ENCODE measurements at places on chromosomes 4 and X. TPM values are rescaled to one million over a fixed set of nuclear protein-coding genes. Genes with fewer than 3 reads are reported as not detected.

DNA sequence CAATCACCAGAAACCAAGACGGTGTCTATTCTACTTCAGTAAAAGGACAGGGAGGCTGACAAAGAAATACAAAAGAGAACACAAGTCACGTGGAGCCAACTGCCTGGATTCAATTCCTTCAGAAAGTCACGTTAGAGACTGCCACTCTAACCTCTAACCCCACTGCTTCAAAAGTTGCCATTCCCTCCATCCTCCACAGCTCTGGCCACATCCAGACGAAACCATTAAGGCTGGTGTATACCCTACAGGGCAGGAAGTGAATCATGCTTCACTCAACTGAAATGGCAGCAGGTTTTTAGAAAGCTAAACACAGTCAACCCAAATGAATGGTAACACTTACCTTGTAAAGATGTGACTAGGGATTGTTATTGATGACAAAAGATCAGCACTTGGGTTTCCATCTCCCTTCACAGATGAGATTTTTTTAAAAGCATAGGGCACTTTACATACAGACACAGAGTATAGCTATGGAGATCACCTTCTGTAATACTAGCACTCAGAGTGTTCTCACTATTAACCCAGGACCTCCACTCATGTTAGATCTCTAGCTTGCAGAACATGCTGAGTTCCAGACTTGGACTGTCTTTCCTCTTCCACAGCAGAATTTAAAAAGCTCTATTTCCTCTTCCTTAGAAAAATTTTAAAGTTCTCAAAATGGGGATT, 37.4 kb downstream of the MAML3 start:
- peak; percentile 84 for DNase-seq

The COL4A5 gene
- 4.6 TPM for total RNA-seq

- DNase-seq, result no peak
Measured at GRCh38 chr4:189463734-189464133, 476.9 kb upstream of the FRG1 start.

GRCh38 chr4:56619160-56619559, 61.9 kb downstream of the HOPX start:
- no peak for DNase-seq

DNA sequence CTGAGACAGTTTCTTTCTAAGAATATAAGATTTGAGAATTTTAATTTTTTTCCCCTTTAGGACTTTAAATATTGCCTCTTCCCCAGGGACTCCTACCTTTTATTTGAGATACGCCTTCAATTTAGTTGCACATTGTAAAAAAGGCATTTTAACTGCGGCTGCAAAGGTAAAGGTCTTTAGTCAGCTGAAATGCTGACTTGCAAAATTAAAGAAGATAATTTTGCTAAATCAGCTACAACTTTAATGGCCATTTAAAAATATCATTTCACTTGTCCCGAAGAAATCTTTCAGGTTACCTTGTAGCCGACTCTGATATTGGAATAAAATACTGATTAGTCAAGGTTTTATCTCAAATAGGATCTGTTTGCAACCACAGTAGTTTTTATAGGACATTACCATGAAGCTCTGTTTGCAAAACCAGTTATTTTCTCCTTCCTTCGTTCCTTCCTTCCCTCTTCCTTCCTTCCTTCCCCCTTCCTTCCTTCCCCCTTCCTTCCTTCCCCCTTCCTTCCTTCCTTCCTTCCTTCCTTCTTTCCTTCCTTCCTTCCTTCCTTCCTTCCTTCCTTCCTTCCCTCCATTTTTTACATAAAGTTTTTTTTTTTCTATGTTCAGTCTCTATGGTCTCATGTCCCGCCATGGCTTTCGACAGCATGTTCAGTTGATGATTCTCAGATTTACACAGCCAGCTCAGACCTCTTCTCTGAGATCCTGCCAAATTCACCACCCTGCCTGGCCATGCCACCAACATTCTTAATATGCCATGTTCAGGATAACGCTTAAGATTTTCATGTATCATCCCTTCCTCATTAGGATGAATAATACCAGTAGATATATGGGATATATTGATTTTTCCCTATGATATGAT, 405.4 kb upstream of the PRKX start:
- no peak for DNase-seq

GRCh38 chrX:18722500-18723071, 15.1 kb downstream of the PPEF1 start:
- DNase-seq, result no peak

The TKTL1 gene
- not detected for total RNA-seq

The WNK3 gene
- total RNA-seq, result 1.8 TPM

GRCh38 chrX:97517763-97518162, 634.1 kb downstream of the RPA4 start:
- no peak for DNase-seq

GRCh38 chr4:126541820-126542219, 1090.9 kb upstream of the INTU start:
- no peak for DNase-seq

The TMEM154 gene
- total RNA-seq, result 0.60 TPM

GRCh38 chrX:82219129-82219528, 1017.2 kb downstream of the SH3BGRL start:
- no peak for DNase-seq

DNA sequence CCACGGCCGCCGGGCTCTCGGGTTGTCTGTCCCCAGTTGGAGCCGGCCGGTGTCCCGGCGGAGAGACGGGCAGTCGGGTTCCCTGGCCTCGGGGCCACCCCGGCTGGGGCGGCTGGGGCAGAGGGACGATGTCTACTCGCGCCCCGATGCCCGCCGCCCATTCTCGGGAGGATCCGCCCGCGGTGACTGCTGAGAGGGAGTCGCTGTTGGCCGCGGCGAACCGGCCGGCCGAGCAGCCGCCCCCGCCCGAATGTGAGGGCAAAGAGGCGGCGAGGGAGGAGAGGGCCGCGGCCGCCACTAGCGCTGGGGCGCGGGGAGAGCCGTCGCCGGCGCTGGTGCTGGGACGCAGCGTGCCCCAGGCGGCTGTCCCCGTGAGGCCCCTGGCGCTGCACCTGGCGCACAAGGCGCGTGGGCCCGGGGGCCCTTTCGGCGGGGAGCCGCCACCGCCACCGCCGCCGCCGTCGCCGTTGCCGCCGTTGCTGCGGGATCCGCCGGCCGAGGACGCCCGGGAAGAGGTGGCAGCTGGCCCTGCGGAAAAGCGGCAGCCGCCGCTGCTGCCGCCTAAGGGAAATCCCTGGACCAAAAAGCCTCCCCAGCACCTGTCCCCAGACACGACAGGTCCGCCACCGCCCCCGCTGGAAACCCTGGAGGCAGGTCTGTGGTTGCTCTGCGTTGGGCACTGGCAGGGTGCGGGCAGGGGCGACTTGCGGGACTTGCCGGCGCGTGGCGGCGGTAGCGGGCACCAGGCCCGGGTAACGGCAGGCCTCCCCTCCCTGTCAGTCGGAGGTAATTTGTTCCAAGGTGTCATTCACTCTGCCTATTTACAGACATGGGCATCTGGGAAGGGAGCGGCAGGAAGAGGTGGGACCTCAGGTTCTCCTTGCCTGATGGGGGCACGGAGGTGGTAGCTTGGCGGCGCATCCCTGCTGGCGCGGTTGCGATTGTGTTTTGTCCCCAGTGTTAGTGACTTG, 739 bp downstream of the LARP1B start:
- peak; percentile 41 for DNase-seq

DNA sequence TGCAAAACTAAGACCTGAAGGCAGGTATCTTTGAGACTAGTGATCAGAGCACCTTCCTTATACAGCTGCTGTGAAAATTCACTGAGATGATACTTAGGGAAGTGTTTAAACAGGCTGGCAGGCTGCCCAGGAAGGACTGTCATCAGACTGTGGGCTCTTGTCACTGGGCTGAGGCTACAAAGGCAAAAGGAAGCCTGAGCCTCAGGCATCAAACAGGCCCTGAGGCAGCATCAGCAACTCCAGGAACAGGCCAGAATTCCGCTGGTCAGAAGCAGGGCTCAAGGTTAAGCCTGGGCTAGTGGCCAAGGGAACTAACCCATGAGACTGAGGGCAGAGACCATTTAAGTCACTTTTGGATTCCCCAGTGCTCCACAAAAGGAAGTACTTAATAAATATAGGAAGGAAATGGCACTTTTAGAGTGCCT, 12.8 kb downstream of the PJA1 start:
- DNase-seq, result peak; percentile 75
